GM03348 (cell line): ENCODE measurements at places on chromosomes 7 and 10.

DNA sequence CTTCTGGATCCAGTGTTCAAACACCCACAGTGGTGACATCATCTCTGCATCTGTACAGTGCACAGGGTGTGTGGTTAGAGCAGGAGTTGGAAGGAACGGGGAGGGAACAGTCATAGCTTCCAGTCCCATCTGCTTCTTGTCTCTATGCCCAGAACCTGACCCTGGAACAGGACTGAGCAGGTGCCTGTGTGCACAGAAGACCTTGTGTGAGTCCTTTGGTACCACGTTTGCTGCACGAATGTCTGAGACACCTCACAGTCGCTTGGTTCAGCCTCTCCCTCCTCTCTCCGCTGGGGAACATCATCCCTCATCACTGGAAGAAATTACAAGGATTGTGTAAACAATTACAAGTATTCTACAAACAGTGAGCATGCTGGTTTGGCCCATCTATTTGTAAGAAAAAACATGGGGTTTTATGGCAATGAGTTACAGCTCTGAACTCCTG is 243.0 kb upstream of the KLF6 start:
- no peak for DNase-seq

- peak; percentile 32 for DNase-seq
Measured at GRCh38 chr10:33015761-33016547, 57.9 kb upstream of the ITGB1 start.

GRCh38 chr7:20388084-20388483 is 57.4 kb downstream of the ITGB8 start:
- DNase-seq, result no peak

DNA sequence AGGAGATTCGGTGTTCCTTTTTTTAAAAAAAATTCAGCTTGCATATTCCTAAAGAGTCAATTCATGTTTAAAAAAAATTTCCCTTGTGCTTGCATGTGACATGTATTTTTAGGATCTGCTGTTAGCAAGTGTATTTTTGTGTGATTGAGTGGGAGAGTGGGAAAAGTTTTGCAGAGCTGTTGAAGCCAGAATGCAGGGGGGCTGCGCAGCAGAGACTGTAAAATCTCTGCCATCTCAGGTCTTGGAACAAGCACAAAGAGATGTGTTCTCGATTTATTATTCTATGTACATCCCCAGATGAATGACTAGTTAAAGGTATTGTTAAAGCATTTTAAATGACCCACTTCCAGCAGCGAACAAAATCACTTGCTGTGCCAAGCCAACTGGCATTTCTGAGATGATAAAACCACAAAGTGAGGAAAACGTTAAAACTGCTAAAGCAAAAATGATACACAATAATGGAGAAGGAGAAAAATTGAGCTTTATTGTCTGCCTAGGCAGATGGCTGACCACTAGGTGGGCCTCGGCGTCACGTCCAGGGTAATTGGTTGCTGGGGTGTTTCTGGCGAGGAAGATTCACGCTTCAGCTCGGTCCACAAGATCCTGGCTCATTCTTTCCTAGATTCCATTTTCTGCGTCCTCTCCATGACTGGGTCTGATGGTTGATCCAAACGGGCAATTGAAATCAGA is 67.0 kb upstream of the ATRNL1 start:
- no peak for DNase-seq

DNA sequence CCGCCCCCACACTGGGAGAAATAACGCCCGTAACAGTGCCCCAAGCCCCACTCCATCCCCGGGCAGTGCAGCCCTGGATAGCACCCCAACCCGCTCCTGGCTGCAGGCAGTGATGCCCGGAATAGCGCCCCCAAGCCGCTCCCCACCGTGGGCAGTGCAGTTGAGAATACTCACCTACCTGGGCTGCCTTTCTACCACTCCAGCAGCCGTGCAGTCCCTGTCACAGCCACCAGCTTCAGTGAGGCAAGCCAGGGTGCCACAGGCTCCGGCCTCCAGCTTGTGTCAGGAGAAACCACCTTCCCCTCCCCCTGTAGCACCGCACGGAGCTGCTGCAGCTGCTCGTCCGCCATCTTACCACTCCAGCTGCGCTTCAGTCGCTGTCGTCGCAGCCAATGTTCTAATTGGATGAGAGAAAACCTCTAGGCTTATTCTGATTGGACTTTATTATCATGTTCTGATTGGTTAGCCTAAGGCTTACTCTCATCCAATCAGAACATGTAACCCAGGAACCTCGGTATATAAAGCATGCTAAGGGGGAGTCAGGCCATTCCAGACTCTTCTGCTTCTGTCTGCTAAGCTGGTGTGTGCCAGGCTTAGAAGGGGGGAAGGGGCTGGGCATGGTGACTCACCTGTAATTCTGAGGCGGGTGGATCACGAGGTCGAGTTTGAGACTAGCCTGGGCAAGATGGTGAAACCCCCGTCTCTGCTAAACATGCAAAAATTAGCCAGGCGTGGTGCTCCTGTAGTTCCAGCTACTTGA is 53.2 kb upstream of the ZNF33B start:
- DNase-seq, result no peak

- DNase-seq, result no peak
Measured at GRCh38 chr7:117171106-117171505, 151.8 kb downstream of the WNT2 start.

GRCh38 chr10:127738512-127739424 is 1.8 kb downstream of the FOXI2 start:
- no peak for DNase-seq

DNA sequence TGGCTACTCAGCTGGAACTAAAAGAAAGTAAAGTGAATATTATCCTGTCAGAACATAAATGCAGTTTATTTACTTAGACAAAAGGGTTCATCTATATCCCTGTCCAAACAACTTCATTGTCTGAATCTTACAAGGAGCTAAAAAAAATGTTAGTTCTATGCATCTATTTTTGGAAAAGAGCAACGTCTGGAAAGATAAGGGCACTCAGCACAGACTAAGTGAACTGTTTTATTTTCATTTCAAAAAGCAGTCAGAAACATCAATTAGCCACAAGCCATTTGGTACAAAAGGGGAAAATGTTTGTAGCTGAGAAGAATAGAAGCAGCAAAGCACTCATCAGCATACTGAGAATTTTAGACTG is 245.5 kb downstream of the FOXP2 start:
- no peak for DNase-seq

DNA sequence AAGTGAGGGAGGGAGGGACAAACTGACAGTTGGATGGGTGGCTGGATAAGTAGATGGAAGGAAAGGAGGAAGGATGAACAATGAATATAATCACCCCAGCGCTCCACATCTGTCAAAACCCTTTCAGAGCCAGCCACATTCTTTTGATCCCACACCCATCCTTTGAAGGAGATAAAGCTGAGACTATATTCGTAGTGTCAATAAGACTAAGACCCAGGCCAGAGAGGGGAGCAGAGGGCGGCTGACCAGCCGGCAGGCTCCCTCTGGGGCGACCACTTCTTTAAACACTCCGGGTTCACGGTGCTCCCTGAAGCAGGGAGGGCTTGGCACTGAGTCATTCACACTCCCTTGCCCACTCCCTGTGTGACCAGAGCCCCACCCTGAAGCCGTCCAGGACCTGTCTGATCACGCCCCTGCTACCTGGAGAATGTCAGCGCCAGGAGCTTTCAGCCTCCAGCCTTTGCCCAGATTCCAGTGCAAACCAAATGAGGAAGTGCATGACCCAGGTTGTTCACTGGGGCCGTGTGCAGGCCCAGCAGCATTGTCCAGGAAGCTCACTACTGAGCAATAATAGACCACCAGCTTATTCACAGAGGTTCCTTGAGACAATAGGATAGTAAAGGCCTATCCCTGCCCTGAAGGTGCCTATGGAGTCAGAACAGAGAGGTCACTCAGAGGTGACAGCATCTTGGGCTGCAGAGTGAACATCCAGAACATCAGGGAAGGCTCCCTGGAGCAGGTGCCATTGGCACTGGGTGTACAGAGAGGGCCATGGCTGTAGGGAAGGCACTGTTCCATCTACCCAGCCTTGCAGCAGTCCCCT is 34.4 kb downstream of the UNC5B start:
- DNase-seq, result no peak

GRCh38 chr7:139043823-139044812 is 8.3 kb upstream of the ZC3HAV1L start:
- DNase-seq, result no peak

DNA sequence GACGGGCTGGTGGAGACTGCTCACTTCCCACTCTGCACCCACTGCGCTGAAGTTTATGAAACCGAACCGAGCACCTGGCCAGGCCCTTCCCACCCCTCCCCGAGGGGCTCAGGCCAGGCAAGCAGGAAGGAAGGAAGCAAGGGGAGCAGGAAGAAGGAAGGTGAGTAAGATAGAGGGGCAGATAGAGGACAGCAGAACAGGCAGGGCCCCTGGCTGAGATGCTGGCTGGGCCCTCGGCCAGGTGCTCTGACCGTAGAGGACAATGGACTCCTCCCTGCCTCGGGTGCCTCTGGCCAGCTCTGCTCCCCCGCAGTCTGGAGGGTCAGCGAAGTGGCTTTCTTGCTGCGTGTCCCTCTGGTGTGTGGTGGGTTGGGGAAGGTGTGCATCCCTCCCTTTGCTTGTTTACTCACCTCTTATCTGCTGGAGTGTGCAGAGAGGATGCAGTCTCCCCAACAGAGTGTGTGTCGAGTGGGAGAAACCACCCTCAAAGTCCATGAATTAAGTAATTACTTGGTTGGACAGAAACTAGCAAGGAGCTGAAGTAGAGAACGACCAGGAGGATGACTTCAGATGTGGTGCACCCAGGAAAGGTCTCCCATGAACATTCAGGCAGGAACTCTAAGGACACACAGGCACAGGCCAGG is 82.8 kb upstream of the PPP2R2D start:
- DNase-seq, result no peak

DNA sequence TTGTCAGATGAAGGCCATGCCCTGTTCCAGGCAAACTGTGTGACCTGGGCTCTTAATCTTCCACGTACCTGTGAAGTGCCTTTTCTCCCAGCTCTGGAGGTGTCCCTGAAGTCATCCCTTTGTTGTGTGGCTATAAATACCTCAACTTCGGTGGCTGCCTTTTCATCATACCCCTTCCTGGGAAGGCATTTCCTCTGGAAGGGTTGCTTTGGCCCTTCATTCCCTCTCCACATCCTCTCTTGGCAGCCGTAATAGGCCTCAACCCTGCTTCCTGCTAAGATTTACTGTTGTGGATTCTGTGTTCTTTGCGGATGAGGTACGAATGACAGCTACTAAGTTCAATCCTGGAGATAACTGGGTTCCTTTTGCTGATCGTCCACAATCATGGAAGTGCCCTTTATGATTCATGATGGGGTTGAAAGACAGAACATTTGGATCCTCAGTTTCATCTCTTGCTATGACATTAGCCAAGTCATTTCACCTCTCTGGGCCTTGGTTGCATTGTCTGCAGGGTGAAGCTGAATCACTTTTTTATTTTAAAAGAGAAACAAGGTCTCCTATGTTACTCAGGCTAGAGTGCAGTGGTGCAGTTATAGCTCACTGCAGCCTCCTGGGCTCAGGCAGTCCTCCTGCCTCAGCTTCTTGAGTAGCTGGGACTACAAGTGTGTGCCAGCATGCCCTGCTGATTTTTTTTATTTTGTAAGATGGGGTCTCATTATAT is 23.6 kb downstream of the FKBP6 start:
- no peak for DNase-seq

GRCh38 chr10:46547541-46548497 is 8.6 kb downstream of the GPRIN2 start:
- DNase-seq, result no peak

DNA sequence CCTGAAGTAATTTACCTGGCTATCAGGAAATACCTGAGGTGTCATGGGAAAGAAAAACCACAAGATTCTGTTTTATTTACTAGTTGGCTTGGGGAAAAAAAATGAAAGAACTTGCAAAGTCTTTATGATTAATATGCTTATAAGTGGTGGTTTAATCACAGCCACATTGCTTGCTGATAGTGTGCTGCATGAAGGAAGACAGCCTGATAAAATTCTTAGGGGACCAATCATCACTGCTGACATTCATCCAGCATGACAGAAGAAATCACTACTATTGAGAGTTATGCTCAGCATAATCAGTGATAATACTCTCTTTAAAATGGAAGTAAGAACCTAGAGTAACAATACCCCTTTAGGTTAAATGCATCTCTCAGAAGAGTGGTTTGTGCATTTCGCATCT is 150.2 kb upstream of the LRRN3 start:
- DNase-seq, result peak; percentile 5

DNA sequence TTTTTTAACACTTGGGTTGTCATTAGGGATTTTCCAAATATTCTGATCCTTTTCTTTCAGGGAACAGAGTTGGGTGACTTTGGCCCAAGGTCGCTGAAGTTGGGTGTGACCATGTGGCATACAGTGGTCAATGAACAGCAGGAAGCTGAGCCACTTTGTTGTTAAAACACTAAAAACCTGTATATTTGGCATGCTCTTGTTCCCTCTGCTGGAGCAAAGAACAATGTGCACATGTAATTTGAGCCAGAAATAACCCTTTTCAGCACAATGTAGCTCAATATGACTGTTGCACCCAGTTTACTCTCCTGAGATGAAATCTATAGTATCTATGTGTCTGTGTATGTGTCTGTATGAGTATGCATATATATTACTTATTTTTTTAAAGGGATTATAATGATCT is 74.9 kb downstream of the ADCYAP1R1 start:
- peak; percentile 36 for DNase-seq

DNA sequence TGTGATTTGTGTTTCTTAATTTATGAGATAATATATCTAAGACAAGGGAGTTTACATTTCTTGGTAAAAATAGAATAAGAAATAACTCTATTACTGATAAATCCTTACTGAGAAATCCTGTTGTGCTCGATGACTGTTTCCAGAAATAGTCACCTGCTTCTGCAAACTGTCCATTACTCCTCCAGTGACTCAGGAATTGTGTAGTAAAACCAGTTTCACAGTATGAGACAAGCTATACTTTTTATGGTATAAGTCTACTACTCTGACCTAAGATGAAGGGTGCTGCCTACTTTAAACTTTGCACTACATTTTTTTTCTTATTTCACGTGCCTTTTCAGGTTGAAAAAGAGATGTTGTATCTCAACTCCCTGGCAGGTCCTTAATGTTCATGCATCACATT is 6.8 kb upstream of the ANKRD22 start:
- no peak for DNase-seq

DNA sequence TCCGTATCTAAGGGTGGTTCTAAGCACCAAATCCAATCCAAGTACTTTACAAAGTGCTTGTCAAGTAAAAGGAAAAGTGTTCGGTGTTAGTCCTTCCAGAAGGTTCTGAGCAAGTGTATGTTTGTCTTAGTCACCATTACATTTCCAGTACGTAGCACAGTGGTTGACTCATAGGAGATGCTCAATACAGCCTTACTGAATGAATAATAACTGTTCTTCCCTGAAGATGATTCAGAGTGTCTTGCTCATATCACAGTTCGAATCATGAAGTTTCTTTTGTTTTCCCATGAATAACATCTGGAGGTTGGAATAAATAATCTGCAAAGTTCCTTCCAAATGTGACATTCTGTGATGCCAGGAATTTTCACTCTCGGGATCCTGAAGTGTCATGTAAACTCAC is 53.4 kb downstream of the WNT2 start:
- peak; percentile 80 for DNase-seq
